ENCODE measurements at places on chromosomes 6 and 20.

GRCh38 chr6:42257063-42257462 lies 39.4 kb upstream of the MRPS10 start:
- DNase-seq: no peak

GRCh38 chr20:48822178-48822577 lies 5.6 kb downstream of the PREX1 start:
- DNase-seq: no peak

DNA sequence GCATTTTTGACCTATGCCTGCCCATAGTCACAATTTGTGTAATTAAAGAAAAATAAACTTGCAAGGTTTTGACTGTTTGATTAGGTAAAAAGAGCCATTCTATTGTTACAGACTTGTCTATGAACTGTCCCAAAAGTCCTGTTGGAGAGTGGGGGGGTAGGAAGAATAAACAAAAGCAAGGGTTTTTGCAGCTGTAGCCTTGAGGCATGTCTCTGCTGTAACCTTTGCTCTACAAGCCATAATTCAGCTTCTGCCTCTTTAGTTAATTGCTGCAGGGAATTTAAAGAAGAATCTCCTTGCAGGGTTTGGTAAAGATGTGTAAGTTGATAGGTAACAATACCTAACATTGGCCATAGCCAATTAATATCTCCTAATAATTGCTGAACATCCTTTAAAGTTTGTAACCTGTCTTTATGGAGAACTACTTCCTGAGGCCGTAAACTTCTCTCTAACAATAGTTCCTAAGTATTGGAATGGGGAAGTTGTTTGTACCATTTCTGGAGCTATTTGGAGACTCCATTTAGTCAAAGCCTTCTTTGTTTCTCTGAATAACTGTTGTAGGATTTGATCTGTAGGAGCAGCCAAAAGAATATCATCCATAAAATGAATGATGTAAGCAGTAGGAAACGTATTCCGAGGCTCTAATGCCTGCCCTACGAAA lies 7.9 kb upstream of the ABHD12 start:
- no peak for DNase-seq

DNA sequence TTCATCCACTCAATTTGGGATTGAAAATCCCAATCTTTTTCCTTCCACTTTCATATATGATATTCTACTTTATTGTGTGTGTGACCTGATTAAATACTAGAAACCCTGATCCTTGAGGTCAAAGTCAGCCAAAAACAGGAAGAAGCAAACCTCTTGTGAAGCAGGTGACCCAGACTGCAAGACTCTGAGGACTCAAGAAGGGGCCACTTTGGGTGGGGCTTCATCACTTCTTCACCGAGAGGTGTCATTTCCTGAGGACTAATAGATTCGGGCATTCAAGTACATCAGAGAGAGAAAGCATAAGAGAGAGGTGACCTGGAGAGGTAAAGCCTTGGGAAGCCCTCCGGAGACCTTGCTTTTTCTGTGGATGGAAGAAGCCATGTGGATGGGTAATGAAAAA lies 129.0 kb downstream of the CFAP61 start:
- DNase-seq: no peak

DNA sequence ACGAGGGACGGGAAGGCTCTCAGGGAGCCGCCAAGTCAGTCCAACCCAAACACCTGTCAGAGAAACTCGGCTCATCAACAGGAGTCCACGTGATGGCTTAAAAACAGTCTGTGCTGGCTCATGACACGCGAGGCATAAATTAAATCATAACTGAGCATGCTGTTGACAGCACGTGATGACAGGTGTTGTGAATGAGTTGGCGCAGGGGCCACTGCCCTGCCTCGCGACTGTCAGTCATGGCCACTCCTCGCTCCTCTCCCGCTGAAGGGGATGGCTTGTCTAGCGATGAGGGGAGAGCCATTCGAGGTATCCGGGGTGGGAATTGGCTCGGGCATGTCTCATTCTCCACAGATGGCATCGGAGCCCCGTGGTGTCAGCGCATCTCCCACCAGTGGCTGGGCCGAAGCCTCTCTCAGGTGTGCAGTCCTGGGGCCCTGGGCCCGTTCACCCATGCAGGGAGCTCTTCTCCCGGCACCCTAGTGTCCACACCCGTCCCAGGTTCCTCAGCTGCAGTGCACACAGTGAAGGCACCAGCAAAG lies 313.3 kb downstream of the BMP7 start:
- no peak for DNase-seq

DNA sequence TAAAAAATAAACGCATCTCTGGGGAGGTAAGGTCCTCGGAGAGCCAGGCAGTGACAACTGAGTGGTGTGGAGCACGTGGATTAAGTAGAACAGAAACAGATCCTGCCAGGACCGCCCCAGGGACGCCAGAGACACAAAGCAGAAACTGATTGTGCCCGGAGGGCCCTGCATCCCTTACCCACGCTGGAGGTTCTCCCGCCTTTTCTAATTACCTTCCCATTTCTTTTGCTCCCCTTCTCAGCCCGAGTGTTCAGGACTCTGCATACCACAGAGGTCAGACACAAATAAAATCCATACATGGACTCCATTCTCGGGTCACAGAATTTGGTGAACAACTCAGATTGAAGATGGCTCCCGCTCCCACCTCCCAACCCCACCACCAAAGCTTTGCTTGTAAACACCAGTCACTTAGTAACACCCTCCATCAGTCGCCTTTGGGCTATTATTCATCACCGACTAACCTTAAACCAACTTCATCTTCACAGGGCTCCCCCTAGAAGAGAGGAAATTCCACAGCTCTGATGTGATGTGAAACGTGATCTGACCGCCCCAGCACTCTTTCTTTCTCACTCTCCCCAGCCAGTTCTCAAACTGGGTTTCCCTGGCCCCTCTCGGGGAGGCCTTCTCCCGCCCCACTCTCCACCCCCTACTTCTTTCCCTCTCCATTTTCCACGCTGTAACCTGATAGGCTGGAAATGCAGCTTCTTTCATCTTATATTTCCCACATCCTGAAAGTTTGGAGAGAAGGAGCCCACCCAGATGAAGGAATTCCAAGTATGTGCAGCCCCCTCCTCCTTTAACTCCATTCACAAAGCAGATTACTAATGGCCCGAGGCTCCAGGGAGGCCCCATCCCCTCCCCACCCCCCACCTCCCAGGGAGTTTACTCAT lies 32.5 kb upstream of the PIM1 start:
- peak; percentile 22 for DNase-seq

DNA sequence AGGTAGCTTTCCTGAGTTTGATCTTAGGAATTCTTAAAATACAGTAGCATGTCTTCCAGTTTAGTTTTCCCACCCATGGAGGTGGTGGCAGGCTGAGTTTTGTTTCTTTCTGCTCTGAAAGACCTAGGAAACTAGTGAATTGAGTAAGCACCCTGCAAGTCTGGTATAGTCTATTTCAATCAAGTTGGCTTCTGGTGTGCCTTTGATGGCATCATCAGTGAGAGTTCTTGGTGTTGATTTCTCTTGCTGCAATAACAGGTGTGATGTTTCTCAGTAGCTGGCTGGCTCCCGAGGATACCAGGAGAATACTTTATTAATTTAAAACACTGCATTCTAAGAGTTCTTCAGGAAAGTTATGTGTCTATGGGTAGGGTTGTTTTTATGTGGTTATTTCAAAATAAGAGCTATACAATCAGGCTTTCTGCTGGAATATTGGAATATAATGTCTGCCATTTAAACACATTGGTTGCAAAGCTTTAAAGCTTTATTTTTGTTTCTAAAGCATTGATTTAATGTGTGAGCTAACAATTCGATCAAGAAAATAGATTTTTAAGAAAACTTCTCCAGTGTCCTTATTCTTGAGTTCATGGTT lies 19.0 kb downstream of the VAPB start:
- no peak for DNase-seq

GRCh38 chr20:33463332-33464101 lies 20.0 kb upstream of the SNTA1 start:
- no peak for DNase-seq

GRCh38 chr6:35089216-35089934 lies 51.8 kb downstream of the TCP11 start:
- DNase-seq: no peak

- no peak for DNase-seq
These were observed 347.9 kb downstream of the RFPL4B start for GRCh38 chr6:112695001-112695400.

DNA sequence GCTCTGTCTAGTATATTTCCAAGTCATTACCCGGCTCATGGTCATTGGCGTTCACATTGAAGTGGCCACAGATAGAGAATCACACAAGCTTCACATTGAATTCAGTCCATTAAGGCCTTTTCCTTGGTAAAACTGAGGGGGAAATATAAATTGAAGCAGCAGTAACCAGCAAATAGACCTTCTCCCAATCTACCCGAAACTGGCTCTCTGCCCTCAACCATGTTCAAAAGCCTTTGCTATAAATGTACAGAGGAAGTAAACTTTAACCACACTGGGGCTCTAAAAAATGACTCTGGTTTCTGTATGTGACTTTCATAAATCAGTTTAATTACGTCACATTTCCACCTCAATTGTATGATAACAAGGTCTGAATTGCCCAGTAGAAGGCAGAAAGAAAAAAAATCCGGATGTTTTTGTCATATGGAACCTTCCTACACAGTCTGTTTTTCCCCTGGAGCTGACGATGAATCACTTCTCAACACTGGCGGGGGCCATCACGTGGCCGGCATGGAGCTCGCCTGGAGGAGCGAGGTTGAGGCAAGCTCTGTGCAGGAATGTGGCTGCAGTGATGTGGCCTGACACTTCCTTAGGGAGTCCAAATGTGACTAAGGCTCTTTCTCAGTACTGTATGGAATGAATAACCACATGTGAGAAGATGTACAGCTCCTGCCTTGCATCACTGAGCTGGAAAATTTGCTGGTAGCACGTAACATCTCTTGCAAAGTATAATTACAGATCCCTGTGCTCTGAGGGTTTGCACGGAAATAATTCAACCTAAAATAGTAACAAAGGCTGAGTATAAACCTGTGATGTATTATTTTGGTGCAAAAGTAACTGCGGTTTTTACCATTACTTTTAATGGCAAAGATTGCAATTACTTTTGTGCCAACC lies 58.6 kb upstream of the SNX9 start:
- peak; percentile 89 for DNase-seq

DNA sequence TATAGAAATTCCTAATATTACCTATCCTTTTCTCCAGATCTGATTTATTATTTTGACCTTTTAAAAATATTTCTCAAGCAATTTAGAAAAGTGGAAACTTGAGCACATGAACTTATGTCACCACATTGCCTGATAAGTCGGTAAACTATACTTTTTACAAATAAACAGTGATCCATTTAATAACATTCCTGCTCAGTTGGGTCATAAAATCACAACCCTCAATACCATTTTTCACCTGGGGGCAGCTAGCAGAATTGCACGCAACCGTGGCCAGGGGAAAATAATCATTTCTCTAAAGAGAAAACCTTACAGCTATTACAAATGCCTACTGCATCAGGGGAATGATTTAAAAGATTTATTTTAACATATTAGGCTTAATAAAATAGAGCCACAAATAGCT lies 614.5 kb downstream of the PHF3 start:
- no peak for DNase-seq
